ENCODE measurements at places on chromosomes 3 and 15.

- no peak for DNase-seq
Observed at GRCh38 chr15:67571648-67572415, 29.3 kb downstream of the MAP2K5 start.

GRCh38 chr15:77567202-77567601 lies 65.5 kb downstream of the LINGO1 start:
- DNase-seq = no peak

- DNase-seq = no peak
Observed at GRCh38 chr3:136277634-136278033, 27.5 kb downstream of the PCCB start.

DNA sequence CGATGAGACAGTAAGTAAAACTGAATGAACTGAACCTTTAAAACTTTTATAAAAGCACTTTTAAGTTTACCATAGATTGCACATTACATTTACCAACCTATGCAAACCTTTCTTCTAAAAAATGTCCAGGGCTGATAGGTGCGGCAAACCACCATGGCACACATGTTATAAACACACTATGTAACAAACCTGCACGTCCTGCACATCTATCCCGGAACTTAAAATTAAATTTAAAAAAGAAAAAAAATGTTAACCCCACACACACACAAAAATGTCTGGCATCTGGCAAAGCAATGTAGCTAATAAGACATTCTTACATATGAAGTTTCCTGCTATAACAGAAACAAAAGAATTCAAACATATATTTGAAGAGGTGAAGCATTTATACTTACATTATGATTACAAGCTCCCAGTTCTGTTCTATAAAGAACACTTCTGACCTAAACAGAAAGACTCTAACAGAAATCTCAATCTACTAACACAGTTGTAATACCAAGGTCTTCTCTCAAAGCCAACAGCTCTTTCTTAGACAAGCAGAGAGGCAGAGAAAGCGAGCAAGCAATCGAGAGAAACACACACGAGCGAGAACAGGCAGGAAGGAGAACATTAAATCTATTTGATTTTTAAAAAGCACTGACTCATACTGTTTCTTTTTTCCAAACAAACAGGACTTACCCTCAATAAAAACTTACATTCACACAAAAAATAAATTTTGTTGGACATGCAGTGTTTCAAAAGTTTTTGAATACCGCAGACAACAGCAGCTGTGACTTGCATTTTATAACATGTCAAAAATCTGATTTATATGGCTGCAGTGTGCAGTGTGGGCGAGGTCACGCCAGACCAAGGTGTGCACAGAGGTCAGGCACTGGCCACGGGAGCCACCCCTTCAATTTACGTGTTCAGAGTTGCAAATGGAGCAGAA lies at the start of gene NRG4:
TSS of gene NRG4 (minus strand) at position 798 of the 925 bp plus-strand sequence. CDS start 1,194 bp downstream, outside the sequence.
- DNase-seq = peak; percentile 36

- no peak for DNase-seq
Observed at GRCh38 chr3:113804661-113805060, 33.9 kb upstream of the GRAMD1C start.

GRCh38 chr3:112114576-112115160 lies 18.4 kb downstream of the GCSAM start:
- no peak for DNase-seq

GRCh38 chr3:54940971-54941370 lies 13.1 kb upstream of the LRTM1 start:
- no peak for DNase-seq

DNA sequence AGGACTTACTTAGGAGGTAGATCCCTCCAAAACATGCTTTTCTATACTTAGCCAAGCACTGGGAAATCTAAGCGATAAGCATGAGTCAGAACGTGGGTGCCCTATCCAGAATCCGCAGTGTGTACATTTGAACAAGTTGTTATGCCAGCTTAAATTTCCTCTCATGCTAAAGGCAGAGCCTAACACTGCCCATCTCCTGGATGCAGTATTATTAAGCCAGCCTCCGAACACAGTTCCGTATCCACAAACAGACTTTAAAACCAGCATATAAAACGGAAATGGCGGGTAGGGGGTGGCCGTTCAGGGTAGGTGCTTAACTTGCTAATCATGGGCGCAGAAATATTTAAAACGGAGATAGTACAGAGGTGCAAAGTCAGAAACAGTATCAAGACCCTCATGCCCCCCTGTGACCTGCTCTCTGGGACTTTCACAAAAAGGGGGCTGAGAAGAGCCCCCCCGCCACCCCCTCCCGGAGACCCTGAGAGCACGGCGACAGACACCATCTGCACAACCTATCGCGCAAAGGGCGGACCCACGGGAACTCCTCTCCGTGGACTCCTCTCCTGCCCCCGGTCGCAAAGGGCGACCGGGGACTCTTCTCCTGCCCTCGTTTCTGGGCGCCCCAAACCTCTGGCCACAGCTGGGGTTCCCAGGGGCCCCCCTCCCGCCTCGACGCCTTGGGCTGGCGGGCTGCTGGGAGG lies 889 bp upstream of the LRRIQ4 start:
- peak; percentile 82 for DNase-seq

GRCh38 chr15:38202361-38202760 lies 50.3 kb upstream of the SPRED1 start:
- no peak for DNase-seq

Data from amniotic epithelial cell (primary cell).